Tibial nerve (tissue), 4 donors: ENCODE measurements at places on chromosomes 4 and X. TPM values are rescaled to one million over a fixed set of nuclear protein-coding genes. Genes with fewer than 3 reads are reported as not detected.

DNA sequence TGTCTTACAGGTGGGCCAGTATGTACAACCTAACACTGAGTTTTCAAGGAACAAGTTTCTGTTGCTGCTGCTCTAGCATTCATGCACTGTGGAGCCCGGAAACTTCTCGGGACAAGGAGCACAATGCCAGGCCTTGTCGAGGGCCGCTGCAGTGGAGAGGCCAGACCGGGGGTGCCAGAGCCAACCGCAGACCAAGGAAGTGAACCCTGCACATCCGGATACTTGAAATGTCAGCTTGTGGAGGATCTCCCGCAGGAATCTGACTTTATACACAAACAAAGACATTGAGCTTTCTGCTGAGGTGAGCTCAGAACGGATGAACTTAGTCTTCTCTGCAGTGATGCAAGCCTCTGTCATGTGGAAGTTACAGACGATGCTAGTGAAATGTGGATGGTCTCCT lies 99.5 kb downstream of the ZNF827 start:
- no peak for DNase-seq

KIF4A gene
- not detected for total RNA-seq

DNA sequence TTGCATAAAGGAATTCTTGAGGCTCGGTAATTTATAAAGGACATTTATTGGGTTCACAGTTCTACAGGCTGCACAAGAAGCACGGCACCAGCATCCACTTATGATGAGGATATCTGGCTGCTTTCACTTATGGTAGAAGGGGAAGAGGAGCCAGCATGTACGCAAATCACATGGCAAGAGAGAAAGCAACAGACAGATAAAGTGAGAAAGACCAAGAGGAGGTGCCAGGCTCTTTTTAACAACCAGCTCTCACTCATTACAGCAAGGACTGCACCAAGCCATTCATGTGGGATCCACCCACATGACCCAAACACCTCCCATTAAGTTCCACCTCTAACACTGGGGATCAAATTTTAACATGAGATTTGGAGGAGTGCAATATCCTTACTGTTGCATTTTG lies 1198.2 kb downstream of the ADGRL3 start:
- no peak for DNase-seq

TACC3 gene
- total RNA-seq, result 9.6 TPM

GRCh38 chr4:121951521-121952110 lies at the start of gene TRPC3:
Gene TRPC3 (minus strand): TSS chr4:121952060. CDS start chr4:121951680, 380 bp downstream.
- no peak for DNase-seq
